IMR-90 (cell line): ENCODE measurements at places on chromosomes 3 and 15.
A peak's percentile ranks its signal among the peaks of the same experiment; 100 is the strongest.

GRCh38 chr15:74642734-74643664, 27.4 kb downstream of the CLK3 start:
- peak; percentile 43 for DNase-seq

DNA sequence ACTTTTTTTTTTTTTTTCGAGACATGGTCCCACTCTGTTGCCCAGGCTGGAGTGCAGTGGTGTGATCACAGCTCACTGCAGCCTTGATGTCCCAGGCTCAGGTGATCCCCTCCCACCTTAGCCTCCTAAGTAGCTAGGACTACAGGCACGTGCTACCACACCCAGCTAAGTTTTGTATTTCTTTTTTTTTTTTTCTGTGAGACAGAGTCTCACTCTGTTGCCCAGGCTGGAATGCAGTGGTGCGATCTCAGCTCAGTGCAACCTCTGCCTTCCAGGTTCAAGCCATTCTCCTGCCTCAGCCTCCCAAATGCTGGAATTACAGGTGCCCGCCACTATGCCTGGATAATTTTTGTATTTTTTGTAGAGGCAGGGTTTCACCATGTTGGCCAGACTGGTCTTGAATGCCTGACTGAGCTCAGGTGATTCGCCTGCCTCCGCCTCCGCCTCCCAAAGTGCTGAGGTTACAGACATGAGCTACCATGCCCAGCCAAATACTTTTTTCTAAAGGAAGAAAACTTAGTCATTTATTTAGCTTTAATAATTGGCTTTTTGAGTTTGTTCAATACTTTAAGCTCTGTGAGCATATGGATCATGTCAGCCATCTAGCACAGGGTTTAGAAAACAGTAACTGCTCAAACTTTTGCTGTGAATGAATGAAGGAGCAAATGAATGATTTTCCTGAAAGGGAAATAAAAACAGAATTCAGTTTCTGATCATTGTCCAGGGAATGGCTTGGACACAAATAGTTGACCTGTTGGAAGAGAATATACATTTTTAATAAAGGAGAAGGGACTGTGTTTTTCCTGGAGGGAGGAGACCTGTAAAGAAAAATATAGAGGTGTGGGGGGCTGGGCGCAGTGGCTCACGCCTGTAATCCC, 26.0 kb downstream of the UBE2E1 start:
- no peak for DNase-seq

- DNase-seq = peak; percentile 94
These were observed 5.6 kb upstream of the P2RY14 start for GRCh38 chr3:151283907-151284461.

GRCh38 chr3:45807681-45808540, 11.6 kb upstream of the SLC6A20 start:
- DNase-seq = no peak

DNA sequence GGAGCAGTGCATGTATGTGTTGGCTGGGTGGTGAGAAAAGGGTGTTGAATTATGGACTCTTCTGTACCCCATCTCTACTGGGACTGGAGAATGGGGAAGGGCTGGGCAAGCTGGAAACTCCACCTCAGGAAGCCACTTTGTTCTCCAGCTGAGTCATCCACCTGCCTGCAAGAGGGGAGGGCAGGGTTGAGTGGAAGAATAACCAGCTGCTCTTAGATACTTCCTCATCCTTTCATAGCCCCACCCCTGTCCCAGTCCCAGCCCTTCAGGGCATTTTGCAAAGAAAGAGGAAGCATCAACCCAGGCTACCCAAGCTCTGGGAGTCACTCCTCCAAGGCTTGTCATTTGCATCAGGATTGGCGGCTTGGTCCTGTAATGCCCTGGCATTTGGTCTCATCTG, 33.1 kb downstream of the RAB11A start:
- peak; percentile 6 for DNase-seq

- DNase-seq = peak; percentile 11
These were observed 14.1 kb downstream of the ACKR2 start for GRCh38 chr3:42823351-42823750.
